ENCODE measurements at places on chromosomes 5 and 9. TPM values are rescaled to one million over a fixed set of nuclear protein-coding genes. Genes with fewer than 3 reads are reported as not detected.

CDC20B gene
- total RNA-seq, result not detected

IL3 gene
- not detected for total RNA-seq

TAF11L4 gene
- not detected for total RNA-seq

C6 gene
- 1.4 TPM for total RNA-seq

FOXI1 gene
- total RNA-seq, result 0.10 TPM

PCDHA1 gene
- total RNA-seq, result not detected

PSD2 gene
- 0.20 TPM for total RNA-seq

Data from skin of body (tissue), 3 donors.